ENCODE measurements at places on chromosomes 4 and X. TPM values are rescaled to one million over a fixed set of nuclear protein-coding genes. Genes with fewer than 3 reads are reported as not detected.

- peak; percentile 84 for DNase-seq
These were observed 601 bp upstream of the TCEANC start for GRCh38 chrX:13652287-13652793.

DNA sequence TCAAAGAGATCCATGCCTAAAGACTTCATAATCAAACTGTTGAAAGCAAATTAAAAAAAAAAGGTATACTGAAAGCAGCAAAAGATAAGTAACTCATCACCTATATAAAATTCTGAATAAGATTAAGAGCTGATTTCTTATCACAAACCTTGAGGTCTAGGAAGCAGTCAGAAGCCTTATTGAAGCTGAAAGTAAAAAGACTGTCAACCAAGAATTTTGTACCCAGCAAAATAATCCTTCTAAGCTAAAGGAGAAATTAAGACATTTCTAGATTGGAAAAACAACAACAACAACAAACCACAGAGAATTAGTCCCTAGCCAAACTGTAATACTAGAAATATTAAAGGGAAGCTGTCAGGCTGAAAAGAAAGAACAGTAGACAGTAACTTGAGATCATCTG, 622.9 kb downstream of the PCDH7 start:
- DNase-seq = no peak

The UGT2B7 gene
- not detected for polyA plus RNA-seq

The OR13H1 gene
- not detected for polyA plus RNA-seq

- DNase-seq = no peak
These were observed 68.0 kb downstream of the ACOX3 start for GRCh38 chr4:8372506-8372905.

The WWC2 gene
- 36.8 TPM for polyA plus RNA-seq

The PDLIM3 gene
- 0.11 TPM for polyA plus RNA-seq

GRCh38 chr4:88792268-88792781, 94.7 kb upstream of the NAP1L5 start:
- peak; percentile 39 for DNase-seq

The FGFR3 gene
- 1.0 TPM for polyA plus RNA-seq

The ETDB gene
- not detected for polyA plus RNA-seq

- DNase-seq = no peak
These were observed 210.0 kb downstream of the HS3ST1 start for GRCh38 chr4:11218692-11219091.

DNA sequence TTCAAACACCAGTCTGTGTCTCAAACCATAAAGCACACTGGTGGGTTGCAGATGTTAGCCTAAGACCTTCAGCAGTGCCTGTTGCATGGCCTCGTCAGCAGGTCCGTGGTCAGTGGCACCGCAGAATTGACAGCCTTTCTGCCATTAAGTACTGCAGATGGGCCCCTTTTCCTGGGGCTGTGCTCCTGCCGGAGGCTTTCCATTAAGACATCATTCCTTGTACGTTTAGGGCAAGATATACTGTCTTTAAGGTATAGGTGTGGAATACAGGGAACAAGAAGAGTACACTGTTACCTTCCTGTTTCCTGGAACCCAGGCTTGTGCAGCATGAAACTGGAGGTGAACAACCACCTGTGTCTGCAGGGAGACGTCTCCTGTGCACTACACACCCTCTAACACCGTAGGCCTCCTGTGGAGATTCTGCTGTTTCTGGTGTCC, 67.9 kb upstream of the WDR1 start:
- DNase-seq = no peak

- no peak for DNase-seq
These were observed 62.8 kb upstream of the EGFL6 start for GRCh38 chrX:13506574-13506973.

GRCh38 chr4:38662522-38663089, 1.4 kb upstream of the KLF3 start:
- DNase-seq = no peak

DNA sequence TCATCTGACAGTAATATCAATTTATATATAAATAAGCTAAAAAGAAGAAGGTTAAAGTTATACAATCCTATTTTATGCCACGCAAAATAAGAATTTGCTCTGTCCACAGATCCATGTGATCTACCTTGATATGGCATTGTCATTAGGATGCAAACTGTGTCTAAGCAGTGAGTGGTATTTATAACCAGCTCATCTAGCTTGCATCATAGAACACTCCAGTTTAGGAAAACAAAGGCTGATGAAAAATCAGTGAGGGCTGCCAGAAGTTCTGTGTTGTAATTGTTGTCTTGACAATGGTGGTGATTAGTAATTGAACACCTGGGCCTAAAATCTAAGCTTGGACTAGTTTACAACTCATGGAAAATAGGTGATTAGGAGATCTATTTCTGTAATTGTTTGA, 111.0 kb downstream of the CPE start:
- no peak for DNase-seq

- no peak for DNase-seq
These were observed at the start of gene NEXMIF for GRCh38 chrX:74925225-74926088. TSS of gene NEXMIF (minus strand) at chrX:74925452.

DNA sequence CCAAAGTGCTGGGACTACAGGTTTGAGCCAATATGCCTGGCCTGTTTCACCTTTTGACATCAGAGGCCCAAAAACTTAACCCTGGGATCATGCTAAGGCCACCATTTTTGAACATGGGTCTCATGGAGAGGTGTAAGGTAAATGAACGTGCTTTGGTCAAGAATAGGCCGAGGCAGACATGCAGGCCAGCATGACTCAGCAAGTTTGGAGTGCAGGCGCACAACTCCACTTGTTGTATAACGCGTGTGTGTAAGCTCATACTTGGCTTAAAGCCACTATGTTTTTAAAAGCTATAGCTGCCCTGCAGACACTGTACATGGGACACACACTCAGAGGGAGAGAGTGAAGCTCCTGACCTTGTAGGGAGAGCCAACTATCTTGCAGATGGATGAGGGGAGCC, 43.8 kb upstream of the HPSE start:
- DNase-seq = no peak

The CFAP47 gene
- not detected for polyA plus RNA-seq

The FGFRL1 gene
- 21.2 TPM for polyA plus RNA-seq

The BRS3 gene
- polyA plus RNA-seq = not detected

DNA sequence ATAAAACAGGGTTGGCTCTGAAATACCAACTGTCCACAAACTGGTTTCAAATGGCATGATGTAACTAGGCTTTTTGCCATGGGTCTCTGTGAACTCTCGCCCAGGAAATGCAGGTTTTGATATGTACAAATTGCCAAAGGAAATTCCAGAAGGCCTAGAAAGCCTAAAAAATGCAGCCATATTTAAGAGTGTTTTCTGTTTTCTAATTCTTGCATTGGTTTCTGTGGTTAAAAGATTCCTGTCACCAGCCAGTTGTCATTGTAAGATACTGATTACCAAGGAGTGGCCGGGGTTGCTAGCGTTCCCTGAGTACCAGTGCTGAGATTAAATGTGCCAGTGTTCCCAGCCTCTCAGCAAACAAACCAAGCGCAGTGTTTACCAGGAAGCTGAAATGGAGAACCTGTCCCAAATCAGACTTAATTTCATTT, 53.9 kb upstream of the SORBS2 start:
- DNase-seq = no peak

- DNase-seq = no peak
These were observed 297.8 kb downstream of the ANK2 start for GRCh38 chr4:113347245-113347644.

- no peak for DNase-seq
These were observed 53.1 kb upstream of the TSPAN5 start for GRCh38 chr4:98711526-98711925.

GRCh38 chr4:111842336-111842735, 302.9 kb upstream of the FAM241A start:
- DNase-seq = no peak

GRCh38 chr4:81631958-81632441, 160.3 kb upstream of the RASGEF1B start:
- DNase-seq = peak; percentile 12

DNA sequence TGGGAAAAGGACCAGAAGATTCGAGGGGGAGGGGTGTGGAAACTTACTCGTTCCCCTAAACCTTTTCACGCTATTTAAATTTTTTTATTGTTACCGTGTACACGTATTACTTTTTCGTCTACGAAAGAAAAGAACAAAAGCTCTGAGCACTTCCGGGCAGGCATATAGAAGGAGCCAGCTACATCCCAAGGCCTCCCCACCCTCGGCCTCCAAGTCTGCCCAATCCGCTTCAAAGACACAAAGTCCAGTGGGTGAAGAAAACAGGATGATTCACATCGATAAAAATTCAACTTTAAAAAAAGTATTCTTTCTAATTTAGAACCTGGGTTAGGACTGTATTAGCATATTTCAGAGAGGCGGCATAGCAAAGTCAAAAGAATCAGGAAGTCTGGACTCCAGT, 23.1 kb downstream of the SEL1L3 start:
- DNase-seq = no peak

The LONRF3 gene
- polyA plus RNA-seq = not detected

- DNase-seq = no peak
These were observed 71.0 kb downstream of the PJA1 start for GRCh38 chrX:69093960-69094871.

- peak; percentile 38 for DNase-seq
These were observed 56.1 kb downstream of the PLS3 start for GRCh38 chrX:115616943-115617563.

The F8A3 gene
- 0.05 TPM for polyA plus RNA-seq

- DNase-seq = no peak
These were observed 19.1 kb downstream of the HAUS3 start for GRCh38 chr4:2222838-2223237.

The GNPDA2 gene
- 9.2 TPM for polyA plus RNA-seq
